ENCODE measurements at places on chromosomes 6 and 20. TPM values are rescaled to one million over a fixed set of nuclear protein-coding genes. Genes with fewer than 3 reads are reported as not detected.

- DNase-seq: no peak
Observed at GRCh38 chr20:56829788-56830385, 200.8 kb downstream of the TFAP2C start.

GRCh38 chr6:29011276-29011734 lies 6.2 kb upstream of the ZNF311 start:
- DNase-seq: peak; percentile 66

GRCh38 chr6:23534351-23534750 lies 591.7 kb upstream of the NRSN1 start:
- no peak for DNase-seq

DNA sequence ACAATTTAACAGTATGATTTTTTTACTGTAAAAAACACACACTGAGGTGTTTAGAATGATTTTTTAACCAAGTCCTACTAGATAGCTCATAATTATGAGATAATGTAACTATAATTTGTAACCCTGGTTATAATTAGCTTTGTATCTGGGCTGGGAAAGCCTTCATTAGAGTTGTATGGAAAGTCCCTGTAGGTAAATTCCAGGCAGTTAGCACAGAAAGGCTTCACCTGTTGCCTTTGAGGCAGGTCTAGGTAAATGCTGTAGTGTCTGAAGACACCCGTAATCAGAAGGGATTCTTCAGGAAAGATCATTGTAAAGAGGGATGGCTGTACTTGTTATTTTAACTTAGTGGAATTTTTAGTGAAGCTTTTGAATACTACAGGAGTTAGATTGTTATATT lies 1.9 kb downstream of the TMEM200A start:
- DNase-seq: no peak

- no peak for DNase-seq
Observed at GRCh38 chr6:74100719-74101287, 404.8 kb downstream of the CD109 start.

- no peak for DNase-seq
Observed at GRCh38 chr20:15658295-15658694, 915.0 kb downstream of the KIF16B start.

DNA sequence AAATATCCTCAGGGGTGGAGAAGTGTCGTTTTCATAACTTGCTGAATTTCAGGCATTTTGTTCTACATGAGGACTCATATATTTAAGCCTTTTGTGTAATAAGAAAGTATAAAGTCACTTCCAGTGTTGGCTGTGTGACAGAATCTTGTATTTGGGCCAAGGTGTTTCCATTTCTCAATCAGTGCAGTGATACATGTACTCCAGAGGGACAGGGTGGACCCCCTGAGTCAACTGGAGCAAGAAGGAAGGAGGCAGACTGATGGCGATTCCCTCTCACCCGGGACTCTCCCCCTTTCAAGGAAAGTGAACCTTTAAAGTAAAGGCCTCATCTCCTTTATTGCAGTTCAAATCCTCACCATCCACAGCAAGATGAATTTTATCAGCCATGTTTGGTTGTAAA lies 20.3 kb upstream of the MAPK13 start:
- DNase-seq: no peak

DNA sequence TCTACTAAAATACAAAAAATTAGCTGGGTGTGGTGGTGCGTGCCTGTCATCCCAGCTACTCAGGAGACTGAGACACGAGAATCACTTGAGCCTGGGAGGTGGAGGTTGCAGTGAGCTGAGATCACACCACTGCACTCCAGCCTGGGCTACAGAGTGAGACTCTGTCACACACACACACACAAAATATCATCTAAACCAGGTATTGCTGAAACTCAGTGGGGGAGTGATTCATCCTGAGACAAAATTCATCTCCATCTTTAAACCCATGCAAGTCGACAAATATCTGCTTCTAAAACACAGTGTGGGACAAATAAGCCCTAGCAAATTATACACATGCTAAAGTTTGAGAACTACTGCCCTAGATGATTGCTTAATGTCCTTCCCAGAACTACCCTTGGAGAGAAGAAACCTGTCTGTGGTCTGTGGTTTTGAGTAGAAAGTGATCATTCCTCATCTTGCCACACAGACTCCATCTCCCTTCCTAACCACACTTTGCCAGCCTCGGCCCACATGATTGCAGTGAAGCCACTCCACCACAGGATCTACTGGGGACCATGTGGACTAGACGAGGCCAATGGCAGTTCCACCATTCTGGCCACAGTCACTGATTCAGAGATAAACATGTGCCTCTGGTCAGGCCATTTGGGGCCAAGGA lies 130.3 kb downstream of the OPRM1 start:
- DNase-seq: no peak

DNA sequence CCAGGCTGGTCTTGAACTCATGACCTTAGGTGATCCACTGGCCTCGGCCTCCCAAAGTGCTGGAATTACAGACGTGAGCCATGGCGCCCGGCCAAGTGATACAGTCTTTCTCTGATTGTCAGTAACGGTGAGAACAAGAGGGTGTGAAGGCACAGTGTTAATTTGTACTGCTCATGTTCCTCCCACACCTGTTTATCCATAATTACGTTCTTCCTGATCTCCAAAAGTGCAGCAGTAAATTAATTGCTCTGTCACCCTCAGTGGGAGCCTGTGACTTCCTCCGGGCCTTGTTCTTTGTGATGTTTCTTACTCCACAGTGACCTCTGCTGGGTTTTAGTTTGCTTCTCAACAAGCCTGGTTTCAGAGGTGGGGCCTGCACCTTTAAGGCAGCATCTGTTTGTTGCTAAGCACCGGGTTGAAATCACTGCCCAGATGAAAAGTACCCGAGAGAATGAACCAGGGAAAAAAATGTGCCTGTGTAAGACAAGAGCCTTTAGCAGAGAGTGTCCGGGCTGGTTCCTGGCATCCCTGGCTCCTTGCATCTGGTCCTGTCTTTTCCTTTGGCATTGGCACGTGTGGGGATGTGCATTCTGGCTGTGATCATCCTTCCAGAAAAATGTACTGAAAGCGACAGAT lies 89.1 kb upstream of the CLDN20 start:
- DNase-seq: peak; percentile 71

DNA sequence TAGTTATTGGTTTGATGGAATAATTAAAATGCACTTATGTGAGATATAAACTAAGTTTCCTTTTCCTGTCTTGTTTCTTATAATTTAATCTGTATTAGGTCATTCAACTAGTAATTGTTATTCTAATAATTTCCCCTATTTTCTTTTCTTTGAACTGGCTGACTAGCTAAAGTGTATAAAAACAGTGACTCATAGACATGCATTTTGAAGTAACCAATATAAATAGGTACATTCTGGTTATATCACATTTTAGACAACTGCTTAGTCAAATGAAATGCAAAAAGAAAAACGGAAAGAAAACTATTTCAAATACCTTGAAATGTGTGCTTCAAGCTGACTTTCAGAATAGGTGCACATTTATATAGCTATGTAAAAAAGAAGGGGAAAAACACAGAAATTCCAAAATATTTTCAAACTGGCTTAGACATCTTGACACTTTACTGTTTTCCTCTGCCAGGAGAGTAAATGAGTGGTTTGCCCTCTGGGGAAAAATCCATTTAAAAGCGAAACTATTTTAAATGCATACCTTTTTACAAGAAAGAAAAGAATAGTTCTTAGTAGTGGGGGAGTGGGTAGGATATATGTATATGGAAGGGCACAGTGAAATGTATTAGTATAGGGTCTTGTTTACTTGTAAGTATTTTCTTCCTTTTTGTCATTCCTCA lies 28.3 kb downstream of the KCNQ5 start:
- no peak for DNase-seq

GRCh38 chr6:166826264-166826663 lies 130.1 kb downstream of the RNASET2 start:
- DNase-seq: no peak

GRCh38 chr6:94751641-94752329 lies 825.5 kb upstream of the MANEA start:
- DNase-seq: no peak

DNA sequence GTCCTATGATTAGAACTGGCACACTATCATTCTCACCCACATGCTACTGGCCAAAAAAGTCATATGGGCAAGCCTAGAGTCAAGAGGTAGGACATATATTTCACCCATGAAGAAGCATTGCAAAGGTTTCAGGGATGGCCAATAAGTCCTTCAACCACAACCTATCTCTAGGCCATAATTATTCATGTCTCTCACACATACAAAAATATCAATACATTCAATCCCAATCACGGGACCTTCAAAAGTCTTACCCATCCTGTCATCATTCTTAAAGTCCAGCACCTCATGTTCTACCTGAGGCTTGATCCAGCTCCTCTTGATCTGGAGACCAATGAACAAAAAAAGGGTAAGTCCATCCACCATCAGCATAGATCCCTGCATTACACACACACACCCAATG lies 12.6 kb upstream of the BTN1A1 start:
- no peak for DNase-seq

GRCh38 chr6:148736774-148737412 lies 9.9 kb upstream of the UST start:
- no peak for DNase-seq

DNA sequence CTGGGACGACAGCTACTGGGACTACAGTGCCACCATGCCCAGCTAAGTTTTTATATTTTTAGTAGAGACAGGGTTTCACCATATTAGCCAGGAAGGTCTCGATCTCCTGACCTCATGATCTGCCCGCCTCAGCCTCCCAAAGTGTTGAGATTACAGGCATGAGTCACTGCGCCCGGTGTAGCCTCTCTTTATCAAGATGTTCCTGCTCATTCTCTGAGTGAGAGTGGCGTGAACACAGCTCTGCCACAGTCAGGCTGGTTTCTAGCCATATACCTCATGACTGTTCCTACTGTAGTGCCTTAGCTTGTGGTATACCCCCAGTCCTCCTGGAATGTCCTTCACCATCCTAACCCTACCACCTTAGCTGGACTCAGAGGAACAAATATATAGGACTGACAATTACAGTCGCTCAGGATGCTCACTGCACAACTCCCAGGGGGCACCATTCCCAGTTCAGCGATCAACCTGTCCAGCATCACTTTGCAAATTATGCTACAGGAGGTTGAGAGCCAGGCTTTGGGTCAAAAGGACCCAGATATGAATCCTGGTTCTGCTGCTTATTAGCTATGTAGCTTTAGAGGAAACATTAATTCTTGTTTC lies 86.3 kb downstream of the CHMP4B start:
- DNase-seq: no peak

- DNase-seq: no peak
Observed at GRCh38 chr6:40362859-40363258, 224.3 kb downstream of the LRFN2 start.

- no peak for DNase-seq
Observed at GRCh38 chr20:58374027-58374850, 14.8 kb upstream of the VAPB start.

DNA sequence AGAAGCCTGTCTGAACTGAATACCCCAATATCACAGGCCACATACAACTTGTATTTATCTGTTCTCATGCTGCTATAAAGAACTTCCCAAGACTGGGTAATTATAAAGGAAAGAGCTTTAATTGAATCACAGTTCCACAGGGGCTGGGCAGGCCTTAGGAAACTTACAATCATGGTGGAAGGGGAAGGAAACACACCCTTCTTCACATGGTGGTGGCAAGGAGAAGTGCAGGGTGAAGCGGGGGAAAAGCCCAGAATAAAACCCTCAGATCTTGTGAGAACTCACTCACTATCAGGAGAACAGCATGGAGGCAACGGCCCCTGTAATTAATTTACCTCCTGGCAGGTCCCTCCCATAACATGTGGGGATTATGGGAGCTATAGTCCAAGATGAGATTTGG lies 50.3 kb upstream of the FNDC1 start:
- DNase-seq: no peak

DNA sequence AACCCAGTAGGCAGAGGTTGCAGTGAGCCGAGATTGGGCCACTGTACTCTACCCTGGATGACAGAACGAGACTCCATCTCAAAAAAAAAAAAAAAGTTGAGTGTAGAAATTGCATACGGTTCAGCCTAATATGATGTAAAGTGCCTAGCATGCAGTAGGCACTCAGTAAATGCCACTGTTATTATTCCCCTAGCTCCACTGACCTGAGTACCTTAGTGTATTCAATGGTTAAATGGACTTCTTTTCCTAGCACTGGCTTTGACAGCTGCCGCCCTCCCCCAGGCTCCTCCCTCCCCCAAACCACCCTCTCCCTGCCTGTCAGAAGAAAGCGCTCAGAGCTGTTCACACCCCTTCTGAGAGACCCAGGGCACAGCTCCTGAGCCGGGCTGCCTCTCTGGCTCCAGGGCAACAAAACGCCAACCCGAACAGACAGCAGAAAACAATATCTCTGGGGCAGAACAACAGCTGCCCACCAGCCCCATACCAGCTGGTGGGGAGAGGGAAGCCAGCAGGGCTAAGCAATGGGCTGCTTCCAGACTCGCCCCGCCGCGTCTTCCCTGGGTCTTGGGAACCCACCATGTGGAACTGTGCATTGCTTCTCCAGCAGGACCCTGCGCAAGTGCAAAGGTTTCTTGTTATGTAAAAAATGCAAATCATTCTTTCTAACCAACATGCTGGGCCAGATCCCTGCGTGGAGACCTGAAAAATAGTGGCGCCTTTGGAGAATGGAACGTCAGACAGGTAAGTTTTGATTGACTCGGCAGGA lies 4.5 kb downstream of the CPNE5 start:
- no peak for DNase-seq

GRCh38 chr6:165770397-165771082 lies 107.5 kb upstream of the PDE10A start:
- DNase-seq: no peak

DNA sequence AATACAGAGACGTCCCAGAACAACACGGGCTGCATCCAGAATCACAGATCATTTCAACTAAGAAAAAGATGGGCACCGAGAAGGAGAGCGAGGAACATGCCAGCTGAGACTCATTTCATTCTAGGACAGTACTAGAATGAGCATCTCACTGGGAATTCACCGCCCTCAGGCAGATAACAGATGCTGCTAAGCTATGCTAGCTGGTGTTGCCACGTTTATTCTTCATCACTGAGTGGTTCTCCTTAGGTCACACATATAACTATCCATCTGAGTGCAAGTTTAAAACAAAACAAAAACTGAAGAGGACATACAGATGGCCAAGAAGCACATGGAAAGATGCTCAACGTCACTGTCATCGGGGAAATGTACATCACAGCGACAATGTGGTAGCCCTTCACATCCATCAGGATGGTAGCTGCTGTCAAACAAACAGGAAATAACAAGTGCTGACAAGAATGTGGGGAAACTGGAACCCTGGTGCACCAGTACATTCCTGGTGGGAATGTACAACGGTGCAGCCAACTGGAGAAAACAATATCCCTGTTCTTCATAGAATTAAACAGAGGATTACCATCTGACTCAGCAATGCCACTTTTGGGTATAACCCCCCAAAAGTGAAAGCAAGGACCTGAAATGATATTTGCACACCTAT lies 97.6 kb downstream of the SLC22A23 start:
- no peak for DNase-seq

GRCh38 chr6:157304899-157305663 lies 18.2 kb downstream of the TMEM242 start:
- peak; percentile 7 for DNase-seq

GRCh38 chr20:32201296-32201976 lies 6.1 kb downstream of the PLAGL2 start:
- no peak for DNase-seq

Gene HLA-DQB2
- total RNA-seq: 6.4 TPM

Gene MRPS18A
- total RNA-seq: 29.5 TPM

Gene MYH7B
- 3.1 TPM for total RNA-seq

Gene TTK
- 12.0 TPM for total RNA-seq

Gene ASIP
- total RNA-seq: 7.6 TPM

Gene VPS52
- 35.7 TPM for total RNA-seq

Gene GZF1
- total RNA-seq: 17.3 TPM

Gene RUNX2
- 2.9 TPM for total RNA-seq

Gene SLC22A2
- total RNA-seq: not detected

Gene PTK6
- total RNA-seq: 3.8 TPM

Gene CRNKL1
- 29.8 TPM for total RNA-seq

Gene ADGB
- 0.10 TPM for total RNA-seq

Gene SCUBE3
- 2.4 TPM for total RNA-seq

Gene REM1
- 2.2 TPM for total RNA-seq

Gene FAXC
- total RNA-seq: 2.0 TPM

Gene EFHC1
- total RNA-seq: 22.7 TPM

Data from skin of body (tissue), 3 donors.